ENCODE measurements at places on chromosomes 1 and 21.

DNA sequence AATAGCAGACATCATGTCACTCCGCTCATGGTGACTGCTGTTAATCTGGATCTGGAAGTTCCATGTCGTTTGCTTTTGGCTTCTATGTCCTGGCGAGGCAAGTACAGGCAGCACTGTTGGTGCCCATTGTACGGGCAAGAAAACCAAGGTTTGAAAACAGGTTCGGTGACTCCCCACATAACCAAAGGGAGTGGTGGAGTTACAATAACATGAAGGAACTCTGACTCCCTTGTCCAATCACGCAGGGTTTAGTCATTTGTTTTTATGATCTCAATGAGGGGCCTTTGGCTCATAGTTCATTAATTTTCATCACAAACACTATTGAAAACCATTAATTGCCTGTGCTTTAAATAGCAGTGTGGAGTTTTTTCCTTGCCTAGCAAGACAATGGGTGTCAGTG, 82.9 kb upstream of the SSX2IP start:
- DNase-seq, result no peak

- no peak for DNase-seq
Observed at GRCh38 chr1:174123843-174124242, 35.5 kb upstream of the RABGAP1L start.

GRCh38 chr1:201888282-201889089, at the start of gene SHISA4:
SHISA4 (plus strand) TSS chr1:201888898; CDS start chr1:201888995, 97 bp downstream.
- DNase-seq, result peak; percentile 38

DNA sequence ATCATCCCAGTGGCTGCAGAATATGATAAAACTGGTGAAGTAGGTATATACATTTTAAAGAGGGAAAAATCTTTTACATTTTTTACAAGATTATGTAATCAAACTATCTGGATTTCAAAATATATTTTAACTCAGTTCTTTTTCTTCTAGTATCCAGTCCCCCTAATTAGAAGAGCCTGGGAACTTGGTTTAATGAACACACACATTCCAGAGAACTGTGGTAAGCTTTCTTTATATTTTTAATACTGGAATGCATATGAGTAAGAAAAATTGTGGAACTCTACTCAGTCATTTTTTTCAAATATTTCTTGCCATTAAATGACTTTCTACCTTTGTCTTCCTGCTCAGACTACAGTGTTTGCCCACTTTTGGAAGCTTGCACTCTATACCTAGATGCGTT, 8.2 kb downstream of the ACADM start:
- peak; percentile 70 for DNase-seq

GRCh38 chr1:50604580-50604979, 181.3 kb upstream of the DMRTA2 start:
- no peak for DNase-seq

GRCh38 chr21:42424914-42425541, 21.3 kb downstream of the UBASH3A start:
- DNase-seq, result no peak

- DNase-seq, result peak; percentile 65
Observed at GRCh38 chr21:31564439-31564838, 95.1 kb upstream of the SOD1 start.

DNA sequence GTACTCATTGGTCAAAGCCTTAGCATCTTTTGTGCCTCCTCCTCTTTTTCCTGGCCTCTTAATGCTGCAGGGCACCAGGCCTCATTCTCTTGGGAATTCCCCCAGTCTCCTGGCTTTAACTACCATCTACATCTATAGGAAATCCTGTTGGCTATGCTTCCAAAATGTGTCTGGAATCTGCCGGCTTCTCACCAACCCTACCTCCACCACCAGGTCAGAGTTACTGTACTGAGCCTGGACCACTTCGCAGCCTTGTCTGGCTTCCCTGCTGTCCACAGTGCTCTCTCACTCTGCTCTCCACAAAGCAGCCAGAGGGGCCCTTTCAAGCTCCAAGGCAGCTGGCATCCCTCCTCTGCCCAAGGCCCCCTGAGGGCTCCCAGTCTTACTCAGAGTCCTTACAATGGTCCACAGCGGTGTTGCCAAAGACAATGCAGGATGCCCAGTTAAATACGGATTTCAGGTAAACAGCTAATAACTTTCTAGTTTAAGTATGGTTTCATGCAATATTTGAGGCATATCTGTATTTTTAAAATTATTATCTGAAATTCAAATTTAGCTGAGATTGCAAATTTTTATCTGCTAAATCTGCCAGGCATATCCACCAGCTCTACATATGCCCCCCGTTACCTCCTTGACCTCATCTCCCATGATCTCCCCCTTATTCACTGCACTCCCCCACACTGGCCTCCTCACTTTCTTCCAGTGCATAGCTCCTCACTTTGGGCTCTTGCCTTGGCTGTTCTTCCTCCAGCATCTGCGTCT, 34.5 kb upstream of the FAM163A start:
- no peak for DNase-seq

GRCh38 chr1:3763351-3764125, 9.0 kb upstream of the SMIM1 start:
- DNase-seq, result no peak

DNA sequence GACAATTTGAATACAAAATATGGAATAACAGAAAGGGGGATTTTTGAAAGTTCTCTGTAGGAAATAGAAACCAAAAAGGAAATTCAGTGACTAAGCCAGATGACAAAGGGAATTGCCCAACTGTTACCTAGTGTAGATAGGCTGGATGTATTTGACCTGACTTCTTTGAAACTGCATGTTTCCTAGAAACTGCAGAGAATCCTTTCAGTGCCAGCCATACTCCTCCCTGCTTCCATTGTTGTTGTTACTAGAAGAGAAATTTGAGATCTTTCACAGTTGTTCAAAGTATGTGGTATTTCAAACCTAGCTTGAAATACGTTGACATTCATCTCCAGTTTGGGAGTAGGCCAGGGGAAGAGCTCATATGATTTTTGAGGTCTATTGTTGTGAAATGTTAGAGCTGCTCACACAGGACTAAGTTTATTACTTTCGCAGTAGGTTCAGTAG, 1.8 kb upstream of the GBP5 start:
- peak; percentile 82 for DNase-seq

DNA sequence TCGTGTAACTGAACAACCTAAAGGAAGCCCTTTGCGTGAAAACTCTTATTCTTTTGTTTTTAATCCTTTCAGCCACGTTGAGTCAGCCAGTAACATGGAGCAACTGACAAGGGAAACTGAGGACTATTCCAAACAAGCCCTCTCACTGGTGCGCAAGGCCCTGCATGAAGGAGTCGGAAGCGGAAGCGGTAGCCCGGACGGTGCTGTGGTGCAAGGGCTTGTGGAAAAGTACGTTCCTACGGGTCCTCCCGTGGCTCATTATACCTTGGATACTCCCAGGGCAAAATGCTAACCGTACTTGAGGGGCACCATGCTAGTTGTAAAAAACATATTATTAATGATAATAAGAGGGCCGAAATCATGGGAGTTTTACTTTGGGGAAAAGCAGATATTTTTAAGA, 49.4 kb downstream of the LAMC2 start:
- no peak for DNase-seq

GRCh38 chr1:183467687-183468086, 4.6 kb upstream of the SMG7 start:
- DNase-seq, result no peak

GRCh38 chr1:5415606-5416005, 576.6 kb downstream of the NPHP4 start:
- DNase-seq, result no peak

DNA sequence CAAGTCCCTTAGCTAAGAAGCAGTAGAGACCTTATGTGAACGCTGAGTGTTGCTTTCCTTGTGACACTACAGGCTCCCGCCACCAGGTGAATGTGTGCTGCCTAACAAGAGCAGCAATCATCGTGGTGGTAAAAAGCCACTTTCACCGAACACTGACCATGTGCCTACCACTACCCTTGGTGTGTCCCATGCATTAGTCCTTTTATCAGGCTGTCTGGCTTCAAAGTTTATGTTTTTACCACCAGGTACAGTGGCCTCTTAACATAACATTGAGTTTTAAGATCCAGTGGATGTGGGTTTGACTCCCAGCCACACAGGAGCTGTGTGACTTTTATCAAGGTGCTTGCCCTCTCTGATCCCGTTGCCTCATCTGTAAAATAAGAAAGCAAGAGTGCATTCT, 1.7 kb downstream of the C1QB start:
- no peak for DNase-seq
